ENCODE measurements at places on chromosomes 7 and 10. TPM values are rescaled to one million over a fixed set of nuclear protein-coding genes. Genes with fewer than 3 reads are reported as not detected.

GRCh38 chr7:4072161-4072925 lies 609.8 kb upstream of the FOXK1 start:
- no peak for DNase-seq
- no peak overlapping the region for H3K4me3 ChIP-seq
- no peaks in the 10 kb centered on the region for H3K27me3 ChIP-seq

DNA sequence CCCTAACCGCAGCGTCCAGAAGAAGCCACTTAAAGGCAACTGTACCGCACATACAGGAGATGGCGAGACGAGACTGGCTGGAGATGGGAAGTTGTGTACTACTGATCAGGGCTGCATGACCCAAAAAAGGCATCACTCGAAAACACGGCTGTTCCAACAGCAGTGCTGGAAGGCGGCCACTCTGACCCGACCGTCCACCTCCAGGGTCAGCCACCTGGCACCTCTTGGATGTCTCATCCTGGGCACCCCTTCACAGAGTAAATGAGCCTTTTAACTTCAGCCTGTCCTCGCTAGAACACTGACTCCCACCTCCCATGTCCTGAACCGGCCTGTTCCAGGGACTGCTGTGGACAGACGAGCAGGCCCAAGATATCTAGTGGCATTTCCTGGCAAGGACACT lies 180.7 kb downstream of the DIP2C start:
- H3K27ac ChIP-seq, result no peak overlapping the region
- no peaks in the 10 kb centered on the region for H3K36me3 ChIP-seq

GRCh38 chr10:35466170-35466569 lies 129.9 kb downstream of the CCNY start:
- no peak for DNase-seq
- H3K4me1 ChIP-seq, result peaks cover 57% of the 10 kb centered on the region

- H3K4me1 ChIP-seq, result peaks cover 56% of the 10 kb centered on the region
- peak overlapping the region; percentile 60 for H3K4me3 ChIP-seq
- no peaks in the 10 kb centered on the region for H3K36me3 ChIP-seq
- no peaks in the 10 kb centered on the region for H3K27me3 ChIP-seq
- peak overlapping the region; percentile 98 for H3K27ac ChIP-seq
Measured at GRCh38 chr7:150755473-150756099, 18.4 kb downstream of the GIMAP5 start.

DNA sequence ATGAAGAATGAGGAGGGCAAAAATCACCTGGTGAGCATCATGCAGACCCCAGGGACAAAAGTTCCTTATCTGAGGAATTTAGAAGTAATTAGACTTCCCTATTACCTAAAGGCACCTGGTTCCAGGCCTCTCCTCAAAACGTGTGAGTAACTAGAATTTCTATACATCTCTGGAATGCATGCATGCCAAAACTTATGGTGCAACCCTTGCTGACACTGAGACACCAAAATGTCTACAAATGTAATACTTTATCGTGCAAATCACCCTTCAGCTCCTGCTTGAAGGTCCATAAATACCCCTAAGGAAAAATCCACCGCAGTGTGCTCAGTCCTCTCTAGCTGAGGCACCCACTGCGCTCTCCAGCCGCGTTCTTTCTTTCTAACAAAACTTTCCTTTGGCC lies 84.2 kb downstream of the PAXIP1 start:
- no peaks in the 10 kb centered on the region for H3K36me3 ChIP-seq
- no peak overlapping the region for H3K4me3 ChIP-seq
- no peak overlapping the region for H3K27ac ChIP-seq
- H3K27me3 ChIP-seq, result peaks cover 12% of the 10 kb centered on the region

DNA sequence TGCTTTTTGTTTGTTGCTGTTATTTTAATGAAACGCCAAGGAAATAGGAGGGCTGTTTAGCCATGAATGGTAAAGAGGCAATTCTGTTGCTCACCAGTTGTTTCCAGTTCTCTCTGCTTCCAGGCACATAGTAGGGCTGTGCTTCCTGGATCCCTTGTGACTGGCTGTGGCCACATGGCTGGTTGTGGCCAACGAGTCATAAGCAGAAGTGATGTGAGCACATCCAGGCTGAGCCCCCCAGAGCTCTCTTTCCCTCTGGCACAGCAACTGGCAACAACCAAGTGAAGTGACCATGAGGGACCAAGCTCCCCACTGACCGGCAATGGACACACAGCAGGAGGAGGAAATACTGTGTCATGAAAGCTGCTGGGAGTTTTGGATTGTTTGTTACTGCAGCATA lies 10.3 kb downstream of the GRID1 start:
- no peak overlapping the region for H3K4me3 ChIP-seq
- H3K36me3 ChIP-seq, result no peaks in the 10 kb centered on the region
- no peak for DNase-seq
- H3K27ac ChIP-seq, result no peak overlapping the region
- no peaks in the 10 kb centered on the region for H3K4me1 ChIP-seq

- H3K4me1 ChIP-seq, result peaks cover 70% of the 10 kb centered on the region
- no peak for DNase-seq
- H3K36me3 ChIP-seq, result peaks cover 26% of the 10 kb centered on the region
- peak overlapping the region; percentile 70 for H3K27ac ChIP-seq
Measured at GRCh38 chr7:92653136-92653535, 62.9 kb upstream of the FAM133B start.

DNA sequence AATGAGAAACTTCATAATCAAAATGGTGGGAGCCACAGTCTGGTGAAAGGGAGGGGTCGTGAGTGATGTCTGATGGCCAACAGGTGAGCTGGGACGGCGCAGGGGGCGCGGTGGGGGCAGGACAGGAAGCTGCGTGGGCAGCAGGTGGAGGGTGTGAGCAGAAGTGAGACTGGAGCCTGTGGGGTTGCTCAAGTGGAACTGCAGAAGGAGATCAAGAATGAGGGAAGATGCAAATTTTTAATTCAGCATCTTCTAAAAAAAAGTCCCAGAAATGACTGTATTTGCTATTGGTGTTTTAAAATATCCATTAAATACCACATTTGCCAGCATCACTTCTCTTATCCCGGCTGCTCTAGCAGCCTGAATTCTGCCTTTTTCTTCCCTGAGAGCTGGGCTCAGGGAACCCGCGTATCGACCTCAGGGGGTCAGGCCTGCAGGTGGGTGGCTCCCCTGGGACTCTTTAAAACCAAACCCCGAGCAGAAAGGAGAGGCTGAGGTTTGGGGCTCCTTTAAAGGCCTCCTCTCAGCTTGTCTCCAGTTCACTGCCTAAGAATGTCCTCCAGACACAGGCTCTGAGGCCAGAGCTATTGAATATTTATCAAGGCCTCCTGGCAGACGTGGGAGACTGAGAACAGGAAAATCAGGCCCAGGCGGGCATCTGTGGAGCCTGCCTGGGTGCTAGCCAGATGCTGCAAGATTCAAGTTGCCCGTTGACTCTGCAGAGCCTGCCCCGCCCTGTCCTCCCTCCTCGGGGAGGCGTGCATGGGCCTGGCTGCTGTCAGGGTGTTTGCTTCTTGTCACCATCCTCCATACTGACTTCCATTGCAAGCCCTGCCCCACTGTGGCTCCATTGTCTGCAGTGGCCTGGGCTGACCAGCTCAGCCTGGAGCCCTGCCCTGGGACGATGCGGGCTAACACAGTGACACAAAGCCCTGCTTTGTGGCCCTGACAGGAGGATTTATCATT lies 53.9 kb downstream of the SYPL1 start:
- peaks cover 32% of the 10 kb centered on the region for H3K4me1 ChIP-seq
- DNase-seq, result peak; percentile 48
- no peaks in the 10 kb centered on the region for H3K36me3 ChIP-seq
- no peak overlapping the region for H3K27ac ChIP-seq

NPSR1 gene
- total RNA-seq, result not detected

ANXA11 gene
- total RNA-seq, result 142 TPM

RNF32 gene
- 0.31 TPM for total RNA-seq

LIPK gene
- total RNA-seq, result not detected

SPDYE2 gene
- not detected for total RNA-seq

ZNF488 gene
- total RNA-seq, result 0.84 TPM
